Cortex of kidney (tissue), 1 donor: ENCODE measurements at places on chromosomes 5 and 9.

GRCh38 chr9:76688471-76689238, 75.6 kb upstream of the PCA3 start:
- no peak for DNase-seq

DNA sequence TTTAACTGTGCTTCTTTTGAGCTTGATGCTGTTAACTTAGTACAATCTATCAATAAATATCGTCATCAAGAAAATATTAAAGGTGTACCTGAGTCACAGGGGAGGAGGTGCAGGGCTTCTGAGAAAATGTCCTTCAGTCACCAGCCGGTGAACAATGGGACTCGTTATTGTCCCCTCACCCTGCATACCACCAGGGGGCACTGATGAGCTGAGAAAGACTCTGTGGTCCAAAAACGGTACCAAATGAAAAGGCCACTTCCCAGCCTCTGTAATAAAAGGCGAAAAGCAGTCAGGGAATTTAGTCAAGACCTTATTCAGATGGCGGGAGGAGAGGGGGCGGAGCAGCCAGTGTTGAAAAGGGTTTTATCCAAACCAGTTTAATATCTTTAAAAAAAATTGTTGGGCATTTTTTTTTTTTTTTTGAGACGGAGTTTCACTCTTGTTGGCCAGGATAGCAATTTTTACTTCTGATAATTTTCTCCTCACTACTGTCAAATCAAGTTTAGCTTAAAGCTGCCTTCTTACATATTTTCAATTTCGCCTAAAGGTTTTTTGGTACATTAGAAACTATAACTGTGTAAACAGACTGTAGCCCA, 271.9 kb upstream of the ADAMTS16 start:
- DNase-seq = no peak

DNA sequence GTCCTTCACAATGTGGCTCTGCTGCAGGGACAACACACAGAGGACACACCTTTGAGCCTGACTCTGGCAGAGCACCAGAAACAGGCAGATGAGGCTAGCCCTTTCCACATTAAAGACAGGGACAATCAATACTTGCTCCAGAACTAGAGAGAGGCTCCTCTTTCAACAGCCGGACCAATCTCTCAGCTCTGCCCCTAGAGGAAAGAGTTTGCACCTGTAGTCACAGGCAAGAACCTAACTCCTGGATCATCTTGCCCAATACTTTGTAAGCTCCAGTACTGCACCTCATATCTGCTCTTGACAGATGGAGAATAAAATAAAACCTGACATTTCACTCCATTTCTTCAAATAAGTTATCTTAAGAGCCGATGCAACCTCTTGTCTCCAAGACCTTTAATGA, 52.1 kb downstream of the EPB41L4A start:
- DNase-seq = no peak

- no peak for DNase-seq
Measured at GRCh38 chr9:125233678-125234077, 7.5 kb downstream of the HSPA5 start.

GRCh38 chr5:14720236-14720923, 55.9 kb downstream of the OTULIN start:
- DNase-seq = no peak

GRCh38 chr9:7970681-7971330, 171.2 kb upstream of the DMAC1 start:
- DNase-seq = no peak

- no peak for DNase-seq
Measured at GRCh38 chr9:121634329-121635261, 16.8 kb upstream of the DAB2IP start.

DNA sequence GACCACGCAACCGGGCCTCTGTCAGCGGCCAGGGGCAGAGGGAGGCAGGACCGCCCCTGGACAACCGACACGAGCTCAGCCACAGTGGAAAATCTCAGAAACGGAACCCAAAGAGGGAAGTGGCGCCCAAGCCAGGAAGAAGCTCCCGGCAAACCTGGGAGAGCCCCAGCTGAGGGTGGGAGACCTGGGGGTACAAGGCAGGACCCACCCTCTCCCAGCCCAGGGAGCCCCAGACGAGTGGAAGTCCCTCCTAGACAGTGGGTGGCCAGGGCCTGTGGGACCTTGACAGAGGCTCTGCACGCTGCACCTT, 3.0 kb downstream of the SLC12A7 start:
- DNase-seq = no peak

GRCh38 chr9:123924727-123925126, 5.2 kb downstream of the DENND1A start:
- no peak for DNase-seq

- DNase-seq = no peak
Measured at GRCh38 chr5:101679816-101680215, 616.3 kb downstream of the SLCO4C1 start.

DNA sequence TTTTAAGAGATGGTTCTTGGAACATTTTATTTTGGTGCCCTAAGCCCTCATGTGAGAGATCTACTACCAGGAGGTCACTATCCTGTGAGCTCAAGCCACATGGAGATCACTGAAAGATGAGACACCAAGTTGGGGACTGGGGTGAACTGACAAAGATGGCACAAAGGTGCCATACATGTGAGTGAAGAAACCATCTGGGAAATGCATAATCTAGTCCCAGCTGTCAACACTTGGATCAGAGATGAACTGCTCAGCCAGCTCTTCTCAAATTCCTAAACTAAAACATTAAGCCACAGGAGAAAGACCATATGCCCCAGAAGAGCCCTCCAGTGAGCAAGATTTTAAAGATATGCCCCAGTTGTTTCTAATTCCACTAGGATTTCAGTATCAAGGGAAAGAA, 22.2 kb upstream of the MYOT start:
- DNase-seq = no peak

- no peak for DNase-seq
Measured at GRCh38 chr9:106797299-106797698, 65.7 kb upstream of the ZNF462 start.

DNA sequence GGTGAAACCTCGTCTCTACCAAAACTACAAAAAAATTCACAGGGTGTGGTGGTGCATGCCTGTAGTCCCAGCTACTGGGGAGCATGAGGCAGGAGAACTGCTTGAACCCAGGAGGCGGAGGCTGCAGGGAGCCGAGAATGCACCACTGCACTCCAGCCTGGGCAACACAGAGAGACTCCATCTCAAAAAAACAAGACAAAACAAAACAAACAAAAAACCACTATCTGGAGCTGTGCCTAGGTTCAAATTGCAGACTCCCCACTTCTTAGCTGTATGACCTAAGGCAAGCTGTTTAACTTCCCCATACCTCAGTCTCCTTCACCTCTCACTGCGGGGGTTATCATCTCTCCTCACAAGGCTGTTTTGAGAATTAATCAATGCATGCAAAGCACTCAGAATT, 68.0 kb downstream of the MAPKAP1 start:
- no peak for DNase-seq

GRCh38 chr5:124654418-124654817, 92.0 kb downstream of the ZNF608 start:
- no peak for DNase-seq

DNA sequence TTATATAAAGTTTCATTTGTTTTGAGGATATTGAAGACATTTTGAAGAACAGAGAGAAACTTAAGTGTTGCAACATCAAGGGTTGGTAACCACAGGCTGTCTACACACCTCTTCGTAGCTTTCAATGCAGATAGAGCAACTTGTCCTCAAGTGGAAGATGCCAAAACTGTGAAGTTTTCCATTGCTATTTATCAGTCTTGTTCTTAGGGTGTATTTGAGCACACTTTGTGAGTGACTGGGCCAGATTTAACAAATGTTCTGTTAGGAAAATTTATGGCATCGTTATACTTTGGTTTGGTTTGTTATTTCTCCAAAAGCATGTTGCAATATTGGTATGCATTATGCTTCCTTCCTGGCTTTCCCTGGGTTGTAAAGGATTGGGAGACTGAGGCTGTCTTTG, 31.6 kb downstream of the NNT start:
- no peak for DNase-seq

GRCh38 chr9:90504486-90504885, 138.1 kb downstream of the DIRAS2 start:
- DNase-seq = no peak

DNA sequence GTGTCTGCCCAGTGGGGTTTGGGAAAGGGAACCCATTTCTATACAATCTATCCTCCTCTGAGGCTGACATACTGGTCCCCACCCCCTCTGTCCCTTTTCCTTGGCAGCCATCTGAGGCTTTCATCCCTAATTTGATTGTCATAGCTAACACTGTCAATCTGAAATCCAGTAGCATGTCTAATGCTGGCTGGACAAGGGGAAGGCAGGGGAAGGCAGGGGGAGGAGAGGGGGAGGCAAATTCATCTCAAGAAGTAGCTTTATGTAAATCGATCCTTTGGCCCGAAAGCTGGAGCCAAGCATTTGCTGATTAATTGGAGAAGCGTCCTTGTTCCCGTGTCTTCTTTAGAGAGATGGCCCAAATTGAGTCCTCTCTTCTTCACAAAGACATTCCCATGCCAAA, 314.1 kb upstream of the PANK3 start:
- no peak for DNase-seq

DNA sequence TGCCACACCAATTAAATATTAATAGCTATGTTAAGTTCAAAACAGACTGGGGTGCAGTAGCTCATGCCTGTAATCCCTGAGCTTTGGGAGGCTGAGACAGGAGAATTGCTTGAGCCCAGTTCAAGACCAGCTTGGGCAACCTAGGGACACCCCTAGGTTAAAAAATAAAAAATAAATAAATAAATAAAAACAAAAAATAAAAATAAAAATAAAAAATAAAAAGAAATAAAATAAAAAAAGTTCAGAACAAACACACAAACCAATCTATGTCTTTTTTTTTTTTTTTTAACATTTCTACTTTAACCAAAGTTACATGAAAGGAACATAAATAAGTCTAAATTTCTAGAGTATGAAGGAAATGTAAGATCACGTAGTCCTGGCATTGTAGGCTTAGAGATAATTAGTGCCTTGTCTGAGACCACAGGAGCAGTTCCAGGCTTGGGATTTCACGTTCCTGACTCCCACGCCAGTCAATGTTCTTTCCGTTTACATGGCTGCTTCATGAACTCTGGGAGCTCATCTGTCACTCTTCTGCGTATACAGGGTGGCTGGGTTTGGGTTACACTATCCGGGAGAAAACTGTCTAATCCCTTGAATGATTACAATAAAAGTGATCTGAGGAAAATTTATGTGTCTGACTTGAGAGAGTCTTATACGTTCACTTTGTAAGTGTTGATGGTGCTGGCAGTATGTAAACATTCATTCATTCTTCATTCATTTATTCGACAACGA, 85.2 kb downstream of the KIAA1958 start:
- DNase-seq = no peak

- DNase-seq = no peak
Measured at GRCh38 chr5:170200876-170201275, 31.9 kb upstream of the C5orf58 start.

- DNase-seq = no peak
Measured at GRCh38 chr5:7245121-7245651, 150.8 kb upstream of the ADCY2 start.

DNA sequence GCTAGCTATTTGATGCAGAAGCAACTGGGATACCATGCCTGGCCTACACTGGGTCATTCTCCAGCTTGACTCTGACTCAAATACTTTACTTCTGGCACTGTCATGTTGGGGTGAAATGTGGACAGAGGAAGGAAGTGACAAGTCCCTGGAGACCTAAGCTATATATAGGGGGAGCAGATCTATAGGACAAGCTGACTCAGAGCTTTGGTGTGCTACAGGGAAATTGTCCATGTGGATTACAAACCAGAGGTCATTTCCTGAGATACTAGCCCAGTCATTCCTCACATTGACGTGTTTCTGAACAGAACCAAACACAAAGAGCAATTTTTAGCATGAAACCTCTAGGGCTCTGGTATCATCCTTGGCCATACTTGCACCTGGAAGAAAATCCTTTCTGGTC, 531.6 kb upstream of the CLINT1 start:
- no peak for DNase-seq

GRCh38 chr5:53785924-53786323, 225.5 kb downstream of the NDUFS4 start:
- DNase-seq = no peak

GRCh38 chr5:7493622-7494021, 97.7 kb downstream of the ADCY2 start:
- no peak for DNase-seq

DNA sequence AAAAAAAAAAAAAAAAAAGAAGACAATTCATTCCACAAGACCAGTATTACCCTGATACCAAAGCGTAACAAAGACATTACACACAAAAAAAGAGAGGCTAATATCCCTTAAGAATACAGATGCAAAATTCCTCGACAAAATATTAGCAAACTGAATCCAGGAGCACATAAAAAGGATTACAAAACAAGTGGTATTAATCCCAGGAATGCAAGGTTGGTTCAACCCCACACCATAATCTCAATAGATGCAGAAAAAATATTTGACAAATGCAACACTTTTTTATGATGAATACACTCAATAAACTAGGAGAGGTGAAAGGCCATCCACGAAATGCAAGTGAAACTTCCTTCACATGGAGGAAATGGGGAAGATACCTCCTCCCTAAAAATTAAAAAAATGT, 80.1 kb upstream of the TLR4 start:
- no peak for DNase-seq

DNA sequence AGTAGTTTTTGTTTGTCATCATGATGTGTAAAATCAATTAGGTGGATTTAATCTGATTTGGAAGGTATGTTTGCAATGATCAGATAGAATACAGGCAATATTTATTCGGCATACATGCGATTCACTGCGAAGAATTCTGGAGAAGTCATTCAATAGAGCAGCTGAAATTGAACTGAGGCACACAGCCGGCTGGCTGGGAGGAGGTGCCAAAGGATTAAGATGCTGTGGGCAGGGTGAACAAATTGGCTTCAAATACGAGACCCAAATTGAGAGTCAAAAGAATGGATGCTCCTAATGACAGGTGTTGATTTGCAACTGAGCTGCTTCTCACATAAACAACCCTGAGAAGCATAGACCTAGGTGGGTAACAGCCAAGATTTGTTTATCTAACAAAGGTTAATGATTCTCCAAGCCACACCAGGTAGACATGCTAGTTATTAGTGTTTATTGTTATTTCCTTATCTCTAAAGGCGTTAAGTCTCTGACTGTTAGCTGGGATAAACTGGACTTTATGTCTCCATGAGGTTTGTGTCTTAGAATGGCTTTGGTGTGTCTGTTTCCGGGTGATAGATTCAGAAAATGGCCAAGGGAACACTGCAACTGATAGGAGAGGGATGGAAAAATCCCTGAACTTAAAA, 55.3 kb upstream of the CLINT1 start:
- DNase-seq = no peak
